ENCODE measurements at places on chromosomes 5 and 9.

- no peak for DNase-seq
Observed at GRCh38 chr5:122009436-122009835, 47.7 kb downstream of the SRFBP1 start.

GRCh38 chr9:21684831-21685362 is 117.5 kb upstream of the MTAP start:
- DNase-seq = no peak

DNA sequence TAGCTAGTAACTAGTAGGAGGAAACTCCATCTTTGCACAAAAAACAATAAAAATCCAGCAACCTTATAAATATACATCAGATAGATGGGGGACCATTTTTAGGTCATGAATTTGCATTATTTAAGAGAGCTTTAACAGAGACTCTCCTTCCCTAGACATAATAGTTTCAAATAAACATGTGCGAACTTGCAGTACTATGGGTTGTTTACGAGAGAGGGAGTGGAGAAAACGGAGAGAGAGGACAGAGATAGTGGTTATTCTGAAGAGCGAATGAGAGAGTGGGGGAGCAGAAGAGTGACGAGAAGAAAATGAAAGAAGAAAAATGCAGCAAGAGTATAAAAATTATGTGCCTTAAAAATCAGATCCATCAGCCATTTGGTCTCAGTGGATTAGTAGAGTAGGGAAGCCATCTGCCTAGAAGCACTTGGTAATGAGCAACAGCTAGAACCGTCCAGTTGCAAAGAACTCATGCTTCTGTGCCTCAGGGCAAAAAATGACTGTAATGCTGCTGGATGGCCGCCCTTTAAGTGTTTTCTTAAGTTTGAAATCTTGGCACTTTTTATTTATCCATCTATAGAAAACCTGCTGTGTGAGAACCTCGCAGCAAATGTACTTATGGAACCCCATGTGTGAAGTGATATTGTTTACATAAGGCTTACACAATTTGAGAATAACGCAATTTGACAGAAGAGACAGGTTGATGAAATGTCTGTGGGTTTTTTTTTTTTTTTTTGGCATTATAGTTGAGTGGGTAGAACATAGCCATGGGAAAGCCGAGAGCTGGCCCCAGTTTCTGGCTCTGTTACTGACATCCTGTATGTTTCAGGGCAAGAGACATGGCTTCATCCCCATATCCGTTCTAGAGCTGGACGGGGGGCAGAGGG is 95.6 kb upstream of the ZNF608 start:
- no peak for DNase-seq

- no peak for DNase-seq
Observed at GRCh38 chr5:6755941-6756340, 42.7 kb downstream of the TENT4A start.

GRCh38 chr5:102223542-102224477 is 72.3 kb downstream of the SLCO4C1 start:
- DNase-seq = peak; percentile 50

DNA sequence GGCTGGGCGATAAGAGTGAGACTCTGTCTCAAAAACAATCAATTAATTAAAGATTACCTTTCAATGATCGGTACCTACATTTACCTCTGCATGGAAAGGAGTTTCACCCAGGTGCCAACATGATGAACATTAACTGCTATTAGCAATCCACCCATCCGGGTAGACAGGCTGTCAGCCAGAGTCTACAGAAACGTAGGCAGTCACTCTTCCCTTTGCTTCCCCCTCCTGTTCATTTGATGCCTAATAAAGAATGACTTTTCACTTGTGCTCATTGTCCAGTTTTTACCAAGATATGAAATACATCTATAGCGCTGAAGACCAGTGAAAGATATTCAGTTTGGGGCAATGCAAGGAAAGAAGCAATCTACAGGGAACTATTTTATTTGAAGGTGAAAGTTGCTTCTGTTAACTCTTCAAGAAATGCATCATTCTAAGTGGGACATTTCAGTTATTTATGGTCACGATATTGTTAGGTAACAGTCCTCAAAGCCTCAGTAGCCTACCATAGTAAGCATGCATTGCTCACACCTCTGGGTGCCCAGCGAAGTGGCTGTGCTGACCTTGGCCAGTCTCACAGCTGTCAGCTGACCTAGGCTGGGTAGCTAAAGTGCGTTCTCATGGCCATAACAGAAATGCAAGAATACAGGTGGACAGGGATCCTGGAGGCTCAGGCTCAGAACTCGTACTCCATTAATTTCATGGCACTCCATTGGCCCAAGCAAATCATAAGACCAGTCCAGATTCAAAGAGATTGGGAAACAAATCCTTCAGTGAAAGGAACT is 87.2 kb upstream of the DMRT1 start:
- no peak for DNase-seq

DNA sequence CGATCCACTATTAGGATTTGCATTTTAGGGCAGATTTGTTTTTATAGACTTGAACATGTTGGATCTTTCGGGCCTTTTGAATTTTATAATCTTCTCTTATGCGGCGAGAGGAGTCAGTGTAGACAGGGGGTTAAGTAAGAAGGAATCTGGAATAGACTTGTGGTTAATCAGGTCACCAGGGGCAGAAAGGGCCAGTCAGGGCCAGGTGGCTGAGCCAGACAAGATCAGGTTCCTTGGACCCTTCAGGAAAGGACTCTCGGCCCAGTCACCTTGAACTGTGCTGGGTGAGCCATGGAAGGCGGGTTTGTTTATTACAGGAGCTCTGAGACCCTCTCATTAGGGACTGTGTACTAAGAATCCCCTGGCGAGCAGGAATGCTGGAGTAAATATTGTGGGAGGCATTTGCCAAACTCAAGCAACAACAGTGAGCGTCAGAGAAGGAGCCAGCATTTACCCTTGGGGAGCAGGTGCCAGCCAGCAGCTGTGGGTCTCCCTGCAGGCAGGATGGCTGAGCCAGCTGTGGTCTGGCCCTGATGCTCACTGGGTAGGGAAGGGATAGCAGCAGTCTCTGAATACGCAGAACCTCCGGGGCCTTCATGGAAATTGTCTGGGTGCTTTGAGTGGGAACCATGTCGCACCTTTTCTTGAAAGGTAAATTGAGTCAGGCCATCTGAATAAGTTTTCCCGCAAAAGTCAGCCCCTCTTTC is 79.2 kb downstream of the UBE2QL1 start:
- DNase-seq = no peak

DNA sequence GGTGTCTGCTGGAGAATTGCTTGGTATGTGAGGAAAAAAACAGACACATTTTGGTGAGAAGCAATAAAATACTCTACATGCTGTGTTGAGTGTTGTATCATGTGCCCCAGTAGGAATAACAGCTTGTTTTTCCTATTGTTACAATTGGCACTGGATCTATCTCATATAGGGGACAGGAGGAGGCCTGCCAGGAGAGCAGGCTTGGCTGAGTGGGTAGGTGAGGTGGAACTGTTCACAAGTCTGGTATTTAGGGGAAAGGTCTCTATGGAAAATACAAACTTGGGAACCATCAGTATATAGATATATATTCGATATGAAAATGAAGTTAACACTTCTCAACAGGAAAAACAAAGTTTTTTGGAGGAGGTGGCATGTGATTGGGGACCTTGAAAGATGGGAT is 9.5 kb upstream of the SH3TC2 start:
- DNase-seq = no peak

- no peak for DNase-seq
Observed at GRCh38 chr5:124948062-124948753, 201.8 kb upstream of the ZNF608 start.

DNA sequence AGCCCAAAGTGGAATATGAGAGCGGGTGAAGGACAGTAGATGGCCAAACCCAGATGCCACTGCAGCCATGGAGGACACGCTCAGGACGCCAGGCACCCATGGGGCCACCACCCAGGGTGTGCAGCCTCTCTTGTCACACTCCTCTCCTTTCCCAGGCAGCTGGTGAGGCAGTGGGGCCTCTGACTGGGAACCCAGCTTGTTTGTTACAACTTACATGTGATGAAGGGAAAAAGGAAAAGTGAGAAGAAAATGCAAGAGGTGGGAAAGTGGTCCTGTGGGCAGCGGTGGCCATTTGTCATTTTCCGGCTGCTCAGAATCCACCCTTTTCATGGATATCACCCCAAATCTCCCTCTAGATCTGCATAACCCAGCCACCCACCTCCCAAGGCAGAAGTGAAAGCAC is 62.7 kb upstream of the UNC5A start:
- DNase-seq = no peak

GRCh38 chr5:82142928-82143577 is 135.1 kb downstream of the RPS23 start:
- no peak for DNase-seq

DNA sequence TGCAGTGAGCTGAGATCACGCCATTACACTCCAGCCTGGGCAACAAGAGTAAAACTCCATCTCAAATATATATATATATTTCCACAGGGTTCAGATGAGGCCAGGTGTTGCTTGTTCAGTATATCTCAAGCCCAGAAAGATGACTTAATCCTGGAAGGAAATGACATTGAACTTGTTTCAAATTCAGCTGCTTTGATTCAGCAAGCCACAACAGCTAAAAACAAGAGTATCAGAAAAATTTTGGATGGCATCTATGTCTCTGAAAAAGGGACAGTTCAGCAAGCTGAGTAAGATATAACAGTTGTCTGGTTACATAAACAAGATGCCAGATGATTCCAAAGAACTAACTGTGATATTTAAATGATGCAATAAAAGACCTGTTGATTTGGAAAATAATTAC is 352.0 kb downstream of the KCTD16 start:
- DNase-seq = no peak

- no peak for DNase-seq
Observed at GRCh38 chr9:87337335-87338087, 160.2 kb upstream of the DAPK1 start.

DNA sequence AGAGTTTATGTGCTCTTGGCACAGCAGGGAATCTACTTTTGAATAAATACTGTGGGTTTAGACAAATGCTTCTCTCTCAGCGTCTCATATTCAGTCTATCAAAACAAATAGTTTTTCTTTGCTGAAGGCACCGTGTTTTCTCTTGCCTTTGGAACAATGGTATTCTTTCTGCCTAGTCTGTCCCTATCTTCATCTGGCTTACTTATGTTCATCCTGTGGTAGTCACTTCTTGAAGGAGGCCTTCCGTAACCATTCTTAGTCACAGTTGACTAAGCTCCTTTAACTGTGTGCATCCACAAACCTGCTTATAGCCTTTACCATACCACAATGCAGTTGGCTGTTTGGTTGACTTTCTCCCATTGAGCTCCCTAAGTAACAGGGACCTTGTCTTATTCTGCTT is 45.9 kb downstream of the LARP1 start:
- DNase-seq = no peak

DNA sequence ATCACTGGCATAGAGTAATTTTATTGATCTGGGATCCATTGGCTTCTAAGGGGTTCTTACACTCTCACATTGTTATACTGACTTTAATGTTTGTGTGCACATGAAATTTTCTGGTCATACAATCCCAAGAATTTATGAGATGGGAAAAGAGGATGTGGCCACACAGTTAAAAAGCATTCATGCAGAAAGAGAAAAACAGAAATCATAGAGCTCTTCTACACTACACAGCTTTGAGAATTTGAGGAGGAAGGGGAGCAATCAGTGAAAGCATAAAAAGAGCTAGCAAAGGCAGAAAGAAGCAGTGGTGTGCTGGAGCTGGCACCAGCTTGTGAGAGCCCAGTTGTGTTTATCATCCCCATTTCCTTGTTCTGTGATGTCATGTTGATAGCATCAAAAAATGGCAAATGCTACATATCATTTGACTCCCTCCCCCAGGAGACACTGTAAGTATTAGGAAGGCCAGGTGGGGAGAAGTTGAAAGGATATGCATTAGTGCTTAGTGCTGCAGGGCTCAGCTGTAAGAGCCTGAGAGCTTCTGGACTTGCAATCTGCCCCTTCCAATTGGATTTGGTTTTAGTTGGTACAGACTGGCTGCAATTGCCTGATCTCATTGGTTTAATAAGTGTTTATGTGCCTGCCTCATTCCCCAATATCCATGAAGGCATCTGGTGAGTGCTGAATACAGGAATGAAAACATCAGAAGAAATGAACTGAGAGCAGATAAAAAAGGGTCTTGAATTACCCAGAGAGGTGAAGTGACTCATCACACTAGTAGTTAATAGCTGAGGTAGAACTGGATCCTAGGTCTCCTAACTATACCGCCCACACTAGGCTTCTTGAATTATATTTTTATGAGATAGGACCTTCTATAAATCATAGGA is 30.9 kb downstream of the RHOBTB3 start:
- DNase-seq = peak; percentile 52

DNA sequence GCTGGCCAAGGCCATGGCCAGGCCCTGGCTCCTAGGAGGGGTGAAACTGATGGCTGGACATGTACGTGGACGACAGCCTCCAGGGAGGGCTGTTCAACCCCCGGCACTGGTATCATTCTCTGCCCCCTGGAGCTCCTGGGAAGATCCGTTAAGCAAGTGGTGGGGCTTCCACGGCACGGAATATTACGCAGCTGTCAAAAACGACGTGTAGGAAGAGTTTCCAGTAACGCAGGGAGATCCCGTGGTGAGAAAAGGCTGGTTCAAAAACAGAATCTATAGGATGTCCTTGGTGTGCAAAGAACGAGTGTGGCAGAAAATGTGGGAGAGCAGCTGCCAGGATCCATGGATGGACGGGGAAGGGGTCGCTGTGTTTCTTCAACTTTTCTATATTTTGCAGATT is 36.3 kb upstream of the TMEM250 start:
- DNase-seq = no peak

- DNase-seq = no peak
Observed at GRCh38 chr9:79759460-79759859, 187.7 kb downstream of the TLE4 start.

GRCh38 chr5:35856765-35857351 is at the start of gene IL7R:
TSS of gene IL7R (plus strand) at chr5:35856891. CDS start at chr5:35856978, 87 bp downstream.
- peak; percentile 79 for DNase-seq

GRCh38 chr5:41087461-41087860 is 16.3 kb upstream of the MROH2B start:
- DNase-seq = no peak

GRCh38 chr5:82313016-82313415 is 34.9 kb upstream of the RPS23 start:
- no peak for DNase-seq

GRCh38 chr9:129280623-129281271 is 102.7 kb upstream of the IER5L start:
- no peak for DNase-seq

GRCh38 chr9:5448461-5449435 is 1.6 kb upstream of the CD274 start:
- no peak for DNase-seq

GRCh38 chr5:146751781-146752401 is 126.7 kb downstream of the PPP2R2B start:
- DNase-seq = no peak

DNA sequence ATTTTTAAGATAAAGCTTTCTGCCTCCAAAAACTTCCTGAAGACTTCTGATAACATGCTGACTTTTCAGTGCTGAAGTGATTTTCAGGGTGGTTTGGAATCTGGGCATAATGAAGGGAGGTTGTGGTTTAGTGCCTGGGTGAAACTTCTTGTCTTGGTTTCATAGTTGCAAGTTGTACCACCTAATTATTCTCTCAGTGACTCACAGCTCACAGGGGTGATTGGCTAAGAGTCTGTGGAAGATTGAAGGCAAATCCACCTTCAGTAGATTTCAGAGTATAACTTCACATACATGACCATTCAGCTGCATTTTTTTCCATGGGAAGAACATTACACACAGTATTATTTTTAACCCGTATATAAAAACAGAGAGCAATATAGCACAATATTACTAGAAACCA is 199.9 kb downstream of the PTTG1 start:
- no peak for DNase-seq

- DNase-seq = no peak
Observed at GRCh38 chr5:114055318-114056184, 306.3 kb upstream of the KCNN2 start.

Measured in OCI-LY7 (cell line).